PC-3 (cell line): ENCODE measurements at places on chromosomes 6 and 20. TPM values are rescaled to one million over a fixed set of nuclear protein-coding genes. Genes with fewer than 3 reads are reported as not detected.
A peak's percentile ranks its signal among the peaks of the same experiment; 100 is the strongest.

GRCh38 chr20:53513489-53514298 lies 79.9 kb downstream of the ZNF217 start:
- no peak for DNase-seq

The CST7 gene
- total RNA-seq: not detected in 2 replicates

DNA sequence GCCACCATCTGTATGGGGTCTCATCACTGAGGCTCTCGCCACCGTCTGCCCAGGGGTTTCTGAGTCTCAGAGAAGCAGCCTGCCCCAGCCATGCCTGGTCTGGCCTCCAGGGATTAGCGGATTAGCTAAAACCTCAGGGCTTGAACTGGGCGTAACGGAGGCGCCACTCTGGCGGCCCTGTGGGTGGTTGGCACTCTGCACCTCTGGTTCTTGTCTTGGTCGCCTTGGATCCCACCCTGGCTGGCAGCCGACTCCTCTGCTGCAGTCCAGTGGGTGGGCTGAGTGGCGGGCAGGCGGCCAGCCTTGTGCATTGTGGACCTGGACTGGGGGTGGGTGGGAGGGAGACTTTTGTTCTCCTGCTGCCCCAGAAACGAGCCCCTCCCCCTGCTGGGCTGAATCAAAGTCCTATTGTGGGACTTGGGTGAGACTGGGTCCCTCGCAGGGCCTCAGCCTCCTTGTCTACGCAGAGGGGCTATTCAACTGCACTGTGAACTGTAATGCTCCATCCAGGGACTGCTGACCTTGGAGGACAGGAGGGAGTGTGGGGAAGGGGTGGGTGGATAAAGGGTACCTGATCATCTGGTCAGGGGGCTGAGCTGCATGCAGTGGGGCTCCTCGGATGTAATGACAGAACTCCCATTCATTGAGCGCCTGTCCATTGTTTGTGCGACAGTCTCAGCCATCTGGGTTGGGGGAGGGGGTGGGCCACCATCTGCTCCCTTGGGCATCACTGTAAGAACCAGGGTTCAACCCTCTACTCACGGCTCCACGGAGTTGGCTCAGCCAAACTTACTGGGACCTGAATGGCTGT lies 23.9 kb downstream of the SUN5 start:
- DNase-seq: no peak

DNA sequence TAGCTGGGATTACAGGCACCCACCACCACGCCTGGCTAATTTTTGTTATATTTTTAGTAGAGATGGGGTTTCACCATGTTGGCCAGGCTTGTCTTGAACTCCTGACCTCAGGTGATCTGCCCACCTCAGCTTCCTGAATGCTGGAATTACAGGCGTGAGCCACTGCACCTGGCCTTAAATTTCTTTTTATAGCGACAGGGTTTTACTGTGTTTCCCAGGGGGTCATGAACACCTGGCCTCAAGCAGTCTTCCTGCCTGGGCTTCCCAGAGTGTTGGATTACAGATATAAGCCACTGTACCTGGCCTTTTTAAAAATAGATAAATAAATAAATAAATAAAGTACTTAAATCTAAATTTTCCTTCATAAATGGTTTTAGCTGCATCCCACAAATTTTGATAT lies 57.5 kb downstream of the LIN28B start:
- no peak for DNase-seq

The BICRAL gene
- total RNA-seq: 3.3 and 3.5 TPM in 2 replicates

GRCh38 chr20:10531848-10532247 lies 96.7 kb downstream of the SLX4IP start:
- DNase-seq: no peak

The SLC22A3 gene
- 0.47 and 0.92 TPM in 2 replicates for total RNA-seq

DNA sequence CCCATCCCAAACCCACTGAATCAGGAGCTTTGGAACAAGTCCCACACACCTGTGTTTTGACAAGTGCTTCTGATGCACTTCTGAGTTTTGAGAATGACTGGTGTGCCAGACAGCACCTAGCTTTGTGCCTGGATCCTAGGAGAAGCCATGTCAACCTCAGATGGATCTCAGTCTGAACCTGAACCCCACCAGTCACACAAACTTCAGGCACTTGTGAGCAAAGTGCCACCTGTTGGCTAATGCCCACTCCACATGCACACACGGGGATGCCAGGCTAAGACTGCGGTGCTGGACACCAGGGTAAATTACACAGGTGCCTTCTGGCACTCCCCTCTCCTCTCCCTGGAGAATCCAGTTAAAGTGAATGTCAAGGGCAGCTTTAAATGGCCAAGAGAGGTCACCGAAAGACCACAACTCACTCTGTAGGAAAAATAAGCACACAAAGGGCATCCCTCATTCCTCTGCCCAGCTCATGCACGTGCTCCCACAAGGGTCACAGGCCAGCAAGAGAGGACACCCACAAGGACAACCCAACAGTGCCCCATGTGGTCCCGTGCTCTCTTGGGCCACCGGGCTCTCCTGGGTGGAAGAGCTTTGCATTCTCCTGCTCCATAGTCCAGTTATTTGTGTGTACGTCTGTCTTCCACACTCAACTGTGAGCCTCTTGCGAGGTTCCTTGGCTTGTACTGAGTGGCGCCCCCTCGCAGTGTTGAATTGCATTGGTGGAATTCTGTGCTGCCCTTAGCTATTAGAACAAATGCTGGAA lies 45.6 kb downstream of the TAF8 start:
- DNase-seq: no peak

DNA sequence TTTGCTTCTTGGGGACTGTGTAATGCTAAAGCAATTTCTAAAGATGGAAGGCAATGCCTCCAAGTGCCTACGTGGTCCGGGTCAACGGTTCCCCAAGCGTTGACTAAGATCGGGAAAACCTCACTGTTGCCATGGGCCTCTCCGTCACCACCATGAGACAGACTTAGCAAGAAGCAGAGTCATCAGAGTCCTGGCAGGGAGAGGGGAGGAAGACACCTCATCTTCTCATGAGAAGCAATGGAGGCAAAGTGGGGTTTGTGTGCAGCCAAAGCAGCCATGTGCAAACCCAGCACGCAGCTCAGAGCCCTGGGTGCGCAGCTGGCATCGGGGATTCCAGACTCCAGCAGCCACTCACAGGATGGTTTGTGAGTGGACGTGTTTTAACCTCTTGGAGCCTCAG lies 111.4 kb downstream of the SYNDIG1 start:
- DNase-seq: no peak

The MRAP2 gene
- 0.07 and 0.12 TPM in 2 replicates for total RNA-seq

The ZNF334 gene
- 0.52 and 0.58 TPM in 2 replicates for total RNA-seq

DNA sequence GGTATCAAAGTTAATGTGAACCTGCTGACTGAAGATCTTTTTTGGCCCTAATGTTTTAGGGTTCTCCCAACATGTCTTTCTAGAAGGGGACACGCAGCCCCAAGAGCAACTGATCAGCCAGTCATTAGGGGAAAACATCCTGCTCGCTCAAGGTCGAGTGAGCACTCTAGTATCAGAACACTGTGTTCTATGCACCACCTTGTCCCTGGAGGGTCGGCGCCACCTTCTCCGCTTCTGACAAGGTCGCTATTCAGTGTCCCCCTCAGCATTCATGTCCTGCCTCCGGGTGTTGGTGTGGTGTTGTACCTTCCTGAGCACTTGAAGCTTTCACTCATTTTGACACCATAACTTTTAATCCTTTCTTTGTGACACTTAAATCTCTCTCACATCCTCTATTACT lies 331.2 kb upstream of the KCNQ5 start:
- no peak for DNase-seq

The SSTR4 gene
- not detected in 2 replicates for total RNA-seq

The FNDC11 gene
- total RNA-seq: 0.40 and 1.8 TPM in 2 replicates

DNA sequence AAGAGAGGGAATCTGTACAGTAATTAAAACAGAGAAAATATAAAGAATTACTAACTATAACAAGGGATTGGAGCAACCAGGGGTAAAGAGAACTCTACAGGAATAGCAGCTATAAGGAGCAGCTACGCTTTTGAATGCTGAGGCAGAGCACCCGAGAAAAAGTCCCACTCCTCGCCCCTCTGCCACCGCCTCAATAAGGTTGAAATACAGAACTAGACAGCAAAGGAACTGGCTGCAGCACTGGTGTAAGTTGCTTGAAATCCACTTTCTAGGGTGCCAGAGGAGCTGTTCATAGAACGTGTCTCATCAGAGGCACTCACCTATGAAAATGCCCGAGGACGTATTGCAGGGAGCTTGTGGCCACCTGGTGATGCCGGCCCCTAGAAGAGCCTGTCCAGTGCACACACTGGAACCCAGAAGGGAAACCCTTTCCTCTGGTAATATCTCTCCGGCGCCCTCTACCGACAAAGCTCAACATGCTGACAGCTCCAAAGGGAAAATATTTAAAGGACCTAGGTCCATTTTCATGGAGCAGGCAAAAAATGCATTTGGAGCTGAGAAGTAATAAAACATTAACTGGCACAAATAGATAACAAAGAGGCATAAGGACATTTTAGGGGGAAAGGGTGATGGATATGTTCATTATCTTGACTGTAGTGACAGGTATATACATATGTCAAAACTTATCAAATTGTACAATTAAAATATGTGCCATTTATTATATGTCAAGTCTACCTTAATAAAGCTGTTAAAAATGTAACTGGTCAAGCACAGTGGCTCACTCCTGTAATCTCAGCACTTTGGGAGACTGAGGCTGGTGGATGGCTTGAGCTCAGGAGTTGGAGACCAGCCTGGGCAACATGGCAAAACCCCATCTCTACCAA lies 137.4 kb upstream of the HDAC2 start:
- peak; percentile 85 for DNase-seq

GRCh38 chr20:39602649-39603048 lies 640.5 kb downstream of the DHX35 start:
- DNase-seq: no peak

GRCh38 chr6:46898006-46898405 lies 23.7 kb downstream of the ADGRF5 start:
- DNase-seq: no peak

DNA sequence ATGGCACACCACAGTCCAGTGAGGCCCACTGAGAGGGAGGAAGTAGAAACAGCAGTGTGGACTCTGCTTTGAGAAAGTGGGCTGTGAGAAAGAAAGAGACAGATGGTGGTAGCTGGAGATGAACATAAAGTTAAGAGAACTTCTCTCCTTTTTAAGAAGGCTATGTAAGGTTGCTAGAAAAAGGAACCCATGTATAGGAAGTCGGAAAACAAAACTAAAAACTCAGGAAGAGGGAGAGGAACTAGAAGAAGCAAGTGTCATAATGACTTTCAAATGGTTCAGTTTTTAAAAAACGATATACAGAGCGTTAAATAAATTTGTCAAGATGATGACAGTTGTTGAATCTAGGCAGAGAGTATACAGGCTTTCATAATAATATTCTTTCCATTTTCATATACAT lies 25.4 kb upstream of the GMNN start:
- no peak for DNase-seq

The MOG gene
- total RNA-seq: not detected in 2 replicates

The HLA-DPB1 gene
- not detected in 2 replicates for total RNA-seq

DNA sequence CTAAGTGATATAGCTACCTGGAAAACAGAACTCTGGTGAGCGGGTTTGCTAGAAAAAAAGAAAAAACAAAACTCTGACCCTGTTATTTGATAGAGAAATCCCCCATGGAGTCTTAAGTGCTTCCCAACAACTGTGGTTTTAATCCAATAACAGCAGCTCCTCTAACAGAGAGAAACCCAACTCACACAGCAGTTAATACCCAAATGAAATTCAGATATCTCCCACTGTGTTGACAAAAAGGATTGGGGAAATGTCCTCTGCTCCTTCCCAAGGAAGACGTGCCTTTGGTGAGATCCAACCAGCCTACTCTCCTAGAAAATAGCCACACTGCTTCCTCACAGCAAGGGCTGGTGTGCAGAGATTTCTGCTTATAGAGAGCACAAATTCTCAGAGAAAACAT lies 200.4 kb upstream of the FBXL4 start:
- DNase-seq: no peak

DNA sequence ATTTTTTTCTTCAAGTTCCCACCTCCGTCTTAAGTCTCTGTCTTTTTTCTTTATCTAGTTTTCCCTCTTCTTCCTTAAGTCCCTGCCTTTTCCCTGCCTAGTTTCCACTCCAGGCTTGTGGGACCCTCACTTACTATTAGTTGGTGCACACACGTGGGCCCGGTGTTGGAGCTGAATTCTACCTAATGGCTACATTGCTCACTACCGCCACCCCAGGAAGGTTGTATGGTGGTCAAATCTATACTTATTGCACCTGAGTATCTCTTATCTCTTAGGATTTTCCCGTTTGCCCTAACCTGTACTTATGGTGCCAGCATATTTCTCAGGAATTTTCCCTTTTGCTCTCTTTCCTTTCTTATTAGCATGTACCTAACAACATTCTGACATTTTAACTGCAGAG lies 692.8 kb downstream of the EPM2A start:
- no peak for DNase-seq

DNA sequence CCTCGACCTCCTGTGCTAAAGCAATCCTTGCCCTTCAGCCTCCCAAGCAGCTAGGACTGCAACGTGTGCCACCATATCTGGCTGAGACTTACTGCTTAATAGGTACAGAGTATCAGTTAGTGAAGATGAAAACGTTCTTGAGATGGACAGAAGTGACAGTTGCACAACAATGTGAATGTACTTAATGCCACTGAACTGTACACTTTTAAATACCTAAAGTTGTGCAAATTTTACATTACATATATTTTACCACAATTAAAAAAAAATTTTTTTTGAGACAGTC lies 25.9 kb downstream of the NUDT3 start:
- no peak for DNase-seq

The ZMYND8 gene
- total RNA-seq: 11.6 and 12.8 TPM in 2 replicates
